ENCODE measurements at places on chromosomes 16 and 17. TPM values are rescaled to one million over a fixed set of nuclear protein-coding genes. Genes with fewer than 3 reads are reported as not detected.

Gene MPRIP
- total RNA-seq = 290 TPM

Gene KRT17
- total RNA-seq = 1.6 TPM

Gene POLR3E
- 93.6 TPM for total RNA-seq

Gene GPRC5B
- 1.2 TPM for total RNA-seq

Gene ROGDI
- total RNA-seq = 7.6 TPM

Gene ZG16B
- 0.20 TPM for total RNA-seq

Gene IRF8
- not detected for total RNA-seq

Gene LHX1
- total RNA-seq = 1.3 TPM

Gene COL1A1
- total RNA-seq = 1.4 TPM

Gene SLC47A2
- not detected for total RNA-seq

Gene PCGF2
- 14.3 TPM for total RNA-seq

Gene CASKIN1
- 1.2 TPM for total RNA-seq

Gene CTRB1
- not detected for total RNA-seq

Gene C16orf87
- total RNA-seq = 3.5 TPM

Gene KRT33B
- total RNA-seq = not detected

Gene CX3CL1
- total RNA-seq = 0.07 TPM

Gene TP53TG3
- 3.7 TPM for total RNA-seq

Gene KRTAP4-5
- total RNA-seq = not detected

Gene TBC1D3K
- total RNA-seq = 1.2 TPM

Gene STUB1
- total RNA-seq = 257 TPM

Gene MGAT5B
- total RNA-seq = 13.1 TPM

Gene RFWD3
- 64.9 TPM for total RNA-seq

Gene PRR35
- not detected for total RNA-seq

Gene PAM16
- 107 TPM for total RNA-seq

Gene TNS4
- total RNA-seq = 0.95 TPM

Gene KRT12
- not detected for total RNA-seq

Gene SP6
- 1.8 TPM for total RNA-seq

Gene COQ9
- total RNA-seq = 82.4 TPM

Gene PITPNM3
- total RNA-seq = 0.32 TPM

Gene KRTAP4-6
- not detected for total RNA-seq

Gene HSD11B2
- total RNA-seq = 0.94 TPM

Gene MLKL
- total RNA-seq = 54.9 TPM

Gene USP31
- 6.1 TPM for total RNA-seq

Gene C17orf67
- 1.6 TPM for total RNA-seq

Gene HNF1B
- total RNA-seq = not detected

Gene CCL17
- not detected for total RNA-seq

Gene GAST
- not detected for total RNA-seq

Gene TOM1L1
- 9.2 TPM for total RNA-seq

Data from HT1080 (cell line).